ENCODE measurements at places on chromosomes 4 and X.

DNA sequence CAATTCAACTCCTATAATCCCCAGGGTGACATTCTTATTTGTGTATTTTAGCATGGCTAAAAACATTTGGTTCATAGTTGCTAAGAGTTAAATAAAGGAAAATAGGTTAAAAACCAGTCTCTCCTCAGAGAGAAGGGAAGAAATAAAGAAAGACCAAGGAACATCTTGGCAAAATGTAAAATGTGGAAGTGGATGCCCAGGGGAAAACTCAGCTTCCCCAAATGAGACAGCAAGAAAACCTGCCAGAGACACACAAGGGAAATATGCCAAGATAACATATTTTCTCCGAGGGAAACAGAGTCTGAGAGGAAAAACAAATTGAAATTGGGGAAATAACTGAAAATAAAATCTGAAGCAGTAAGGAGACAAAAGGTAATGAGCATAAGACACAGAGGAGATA, 1569.3 kb downstream of the PCDH18 start:
- no peak for DNase-seq

- no peak for DNase-seq
Measured at GRCh38 chr4:180512801-180513475, 1730.3 kb upstream of the TENM3 start.

GRCh38 chrX:131762802-131763234, 218.9 kb downstream of the OR13H1 start:
- no peak for DNase-seq

DNA sequence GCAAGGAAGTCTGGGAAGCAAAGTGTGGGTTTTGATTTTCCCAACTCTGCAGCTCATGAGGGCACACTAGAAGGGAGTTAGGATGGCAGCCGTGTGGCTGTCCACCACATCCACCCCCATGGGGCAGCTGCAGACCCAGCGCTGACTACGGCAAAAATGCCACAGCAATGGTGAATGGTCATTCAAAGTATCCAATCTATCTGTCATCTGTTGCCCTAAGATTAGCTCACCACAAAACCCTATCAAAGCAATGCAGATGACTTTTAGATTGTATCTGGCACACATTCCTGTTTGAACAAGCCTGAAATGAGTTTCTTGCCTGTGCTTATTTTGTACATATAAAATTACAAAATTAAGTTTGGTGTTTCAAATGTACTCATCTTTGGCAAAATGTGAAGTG, 29.7 kb upstream of the HPSE start:
- no peak for DNase-seq

DNA sequence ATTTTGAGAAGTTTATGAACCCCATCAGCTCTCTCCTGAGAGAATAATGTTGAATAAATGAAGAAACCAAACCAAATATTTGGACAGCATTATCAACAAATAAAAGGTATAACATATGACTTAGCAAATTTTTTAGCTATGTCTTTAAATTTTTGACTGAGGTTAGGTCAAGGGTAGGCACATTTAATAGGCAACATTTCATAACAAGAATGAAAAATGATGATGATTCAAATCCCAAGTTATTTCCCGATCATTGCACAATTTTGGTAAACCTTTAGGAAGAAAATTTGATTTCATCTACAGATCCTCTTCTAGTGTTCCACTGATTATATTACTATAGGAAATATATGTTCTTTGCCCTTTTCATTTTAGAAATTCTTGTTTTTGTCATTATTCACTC, 123.7 kb upstream of the TLR3 start:
- no peak for DNase-seq

GRCh38 chr4:123415977-123416376, 19.4 kb downstream of the SPRY1 start:
- no peak for DNase-seq

DNA sequence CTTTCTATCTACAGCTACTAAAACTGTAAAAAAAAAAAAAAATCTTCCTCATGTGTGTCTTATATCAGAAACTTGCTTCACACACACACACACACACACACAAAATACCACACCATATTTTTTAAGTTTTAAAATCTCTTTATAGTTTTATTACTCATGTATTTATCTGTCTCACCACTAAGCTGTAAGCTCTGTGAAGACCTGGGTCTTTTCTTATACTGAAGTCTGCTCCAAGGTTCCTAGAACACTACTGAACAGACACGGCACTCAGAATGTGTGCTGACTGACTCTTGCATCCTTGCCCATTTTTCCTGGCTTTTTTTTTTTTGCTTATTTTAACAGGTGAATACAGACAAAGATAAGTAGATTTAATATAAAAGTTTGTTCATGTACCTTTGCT, 135.6 kb upstream of the CXXC4 start:
- no peak for DNase-seq

DNA sequence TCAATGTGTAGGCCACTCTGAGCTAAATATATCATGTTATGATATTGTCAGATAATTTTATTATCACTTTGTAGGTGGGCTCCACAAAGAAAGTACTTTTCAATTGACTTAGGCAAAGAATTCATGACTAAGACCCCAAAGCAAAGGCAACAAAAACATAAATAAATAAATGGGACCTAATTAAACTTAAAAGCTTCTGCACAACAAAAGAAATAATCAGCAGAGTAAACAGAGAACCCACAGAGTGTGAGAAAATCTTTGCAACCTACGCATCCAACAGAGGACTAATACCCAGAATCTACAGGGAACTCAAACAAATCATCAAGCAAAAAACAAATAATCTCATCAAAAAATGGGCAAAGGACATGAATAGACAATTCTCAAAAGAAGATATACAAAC, 15.2 kb upstream of the PDLIM5 start:
- DNase-seq, result no peak

DNA sequence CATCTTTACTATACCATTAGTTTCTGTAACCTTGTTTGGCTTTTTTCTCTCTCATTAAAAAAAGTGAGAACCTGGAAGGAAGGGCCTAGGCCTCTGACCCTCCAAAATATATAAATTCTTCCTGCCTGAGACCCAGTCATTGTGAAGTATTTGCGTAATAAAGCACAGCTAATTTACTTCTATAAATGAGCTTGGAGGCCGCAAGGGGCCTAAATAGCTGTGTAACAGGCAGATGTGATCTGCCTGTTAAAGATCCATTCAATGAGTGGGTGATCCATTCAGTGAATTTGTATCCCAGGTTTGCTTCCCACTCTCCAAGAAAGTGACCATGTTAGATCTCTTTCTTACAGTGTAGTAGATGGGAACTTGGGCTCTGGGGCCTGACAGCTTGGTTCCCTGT, 595 bp upstream of the PYURF start:
- no peak for DNase-seq

DNA sequence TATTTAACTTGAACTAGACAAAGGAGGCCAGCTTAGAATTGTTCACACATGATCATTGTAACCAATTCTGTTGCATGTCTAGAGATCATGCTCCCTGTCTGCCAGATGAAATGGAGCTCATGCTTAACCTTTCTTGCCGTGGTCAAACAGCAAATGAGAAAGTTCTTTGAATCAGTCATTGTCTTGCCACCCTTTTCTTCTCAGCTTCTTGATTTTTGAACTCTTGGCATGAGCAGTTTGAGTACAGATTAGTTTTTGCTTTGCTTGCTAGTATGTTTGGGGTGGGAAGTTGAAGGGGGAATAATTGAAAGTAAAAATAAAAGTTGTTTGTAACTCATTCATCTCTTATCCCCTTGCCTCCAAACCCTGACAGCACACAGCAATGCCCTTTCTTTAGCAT, 4.7 kb downstream of the MTM1 start:
- DNase-seq, result no peak

- no peak for DNase-seq
Measured at GRCh38 chrX:28552882-28553829, 34.1 kb upstream of the IL1RAPL1 start.

- DNase-seq, result no peak
Measured at GRCh38 chrX:39318506-39319343, 517.5 kb downstream of the MID1IP1 start.

GRCh38 chrX:41293269-41293668, 40.7 kb upstream of the DDX3X start:
- DNase-seq, result no peak

All from activated CD4-positive, CD25-positive, alpha-beta regulatory T cell treated with anti-CD3 and anti-CD28 coated beads, Interleukin-2, amount 50 U/mL, for 16 hours (primary cell).